ENCODE measurements at places on chromosomes 5 and 9. TPM values are rescaled to one million over a fixed set of nuclear protein-coding genes. Genes with fewer than 3 reads are reported as not detected.

SHB gene
- total RNA-seq, result 1.7 TPM

HAVCR2 gene
- 46.9 TPM for total RNA-seq

FYB1 gene
- 95.7 TPM for total RNA-seq

HRCT1 gene
- total RNA-seq, result not detected

OMD gene
- not detected for total RNA-seq

- no peak for ATAC-seq
These were observed 33.0 kb upstream of the NRG2 start for GRCh38 chr5:140076142-140076541.

- no peak for ATAC-seq
These were observed 706.7 kb upstream of the PTPRD start for GRCh38 chr9:11319538-11319937.

DNA sequence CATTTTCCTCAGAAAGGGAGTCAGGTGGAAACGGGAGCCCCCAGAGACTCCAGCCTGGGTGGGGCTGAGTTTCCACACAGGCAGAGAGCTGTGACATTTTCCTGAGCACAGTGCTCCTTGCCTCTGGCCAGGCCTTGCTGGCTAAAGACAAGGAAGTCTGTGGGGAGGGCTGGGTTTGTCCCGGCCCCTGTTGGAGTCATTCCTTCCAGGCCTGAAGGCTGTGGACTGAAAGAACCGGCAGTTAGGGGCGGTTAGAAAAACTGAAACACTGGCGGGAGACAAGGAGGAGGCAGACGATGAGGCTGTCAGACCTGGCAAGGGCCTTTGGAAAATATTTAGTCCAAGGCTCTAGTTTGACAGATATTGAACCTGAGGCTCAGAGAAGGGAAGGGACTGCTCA, 29.9 kb downstream of the COL15A1 start:
- ATAC-seq, result no peak

GRCh38 chr5:140267201-140267540, 35.7 kb downstream of the PFDN1 start:
- peak; percentile 18 for ATAC-seq

DNA sequence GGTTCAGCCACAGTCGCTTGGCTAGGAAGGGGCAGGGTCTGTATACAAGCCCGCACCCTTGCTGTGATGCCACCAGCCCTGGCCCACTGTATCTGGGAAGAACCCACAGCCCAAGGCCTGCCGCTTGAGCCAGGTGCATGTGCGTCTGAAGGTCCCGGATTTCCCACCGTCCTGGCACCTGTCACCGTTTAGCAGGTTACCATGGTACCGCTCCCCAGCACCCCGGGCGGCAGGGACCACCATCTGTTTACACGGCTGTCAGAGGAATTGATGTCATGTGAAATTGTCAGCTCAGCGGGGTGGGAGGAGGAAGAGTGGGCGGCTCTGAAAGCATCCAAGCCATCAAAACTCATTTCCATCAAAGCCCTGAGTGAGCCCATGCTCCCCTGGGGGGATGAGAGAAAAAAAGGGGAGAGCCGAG, 92.7 kb downstream of the HRH2 start:
- ATAC-seq, result no peak

DNA sequence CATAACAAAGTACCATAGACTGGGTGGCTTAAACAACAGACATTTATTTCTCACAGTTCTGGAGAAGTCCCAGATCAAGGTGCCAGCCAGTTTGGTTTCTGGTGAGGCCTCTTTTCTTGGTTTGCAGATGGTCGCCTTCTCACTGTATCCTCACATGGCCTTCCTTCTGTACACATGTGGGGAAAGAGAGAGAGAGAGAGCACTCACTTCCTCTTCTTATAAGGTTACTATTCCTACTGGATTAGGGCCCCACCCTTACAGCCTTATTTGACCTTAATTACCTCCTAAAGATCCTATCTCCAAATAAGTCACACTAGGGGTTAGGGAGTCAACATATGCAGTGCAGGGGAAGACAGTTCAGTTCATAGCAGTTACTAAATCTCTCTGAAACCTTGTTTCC, 205.6 kb upstream of the GDNF start:
- ATAC-seq, result no peak

DNA sequence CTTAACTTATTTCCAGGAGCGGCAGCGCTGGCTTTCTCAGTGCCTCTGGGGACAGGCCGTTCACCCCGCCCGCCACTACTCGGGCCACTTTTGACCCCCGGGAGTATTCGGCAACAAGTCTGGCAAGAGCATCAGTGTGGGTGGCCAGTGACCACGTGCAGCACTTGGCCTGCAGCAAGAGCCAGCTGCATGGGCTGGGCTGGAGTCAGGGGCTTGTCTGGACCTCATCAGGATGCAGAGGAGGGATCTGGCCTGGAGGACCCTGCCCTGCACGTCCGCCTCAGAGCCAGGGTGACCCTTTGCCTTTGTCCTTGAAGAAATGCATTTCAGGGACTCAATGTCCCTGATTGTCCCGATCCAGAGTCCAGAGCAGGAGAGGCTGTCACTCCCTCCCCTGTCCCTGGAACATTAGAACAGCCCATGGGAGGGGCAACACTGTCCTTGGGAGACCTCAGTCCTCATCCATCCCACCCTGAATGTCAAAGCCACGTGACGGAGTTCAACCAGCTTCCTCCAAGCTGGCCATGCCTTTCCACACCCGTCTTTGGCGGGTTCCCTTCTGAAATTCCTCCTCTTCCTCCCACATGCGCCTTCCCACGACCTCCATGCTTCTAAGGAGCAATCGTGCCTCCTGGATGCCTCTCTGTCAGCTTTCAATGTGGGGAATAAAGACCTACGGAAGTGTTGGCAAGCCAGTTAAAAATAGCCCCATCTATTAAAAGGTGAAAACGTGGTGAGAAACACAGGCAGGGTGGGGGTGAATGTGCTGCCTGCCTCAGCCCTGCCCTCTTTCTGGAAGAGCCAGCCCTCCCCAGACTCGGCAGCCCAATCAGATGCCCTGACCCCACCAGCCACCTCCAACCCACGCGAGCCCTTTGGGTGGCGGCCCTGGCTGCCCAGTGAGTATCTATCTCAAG, 99.0 kb downstream of the OLFM1 start:
- ATAC-seq, result no peak

GRCh38 chr5:5719292-5719691, 296.8 kb downstream of the ICE1 start:
- ATAC-seq, result no peak

- ATAC-seq, result peak; percentile 92
These were observed 6.3 kb downstream of the IGIP start for GRCh38 chr5:140131967-140132409.

GRCh38 chr9:131423171-131423581, 29.3 kb downstream of the PRRC2B start:
- ATAC-seq, result peak; percentile 67

GRCh38 chr9:88773627-88774244, 217.5 kb upstream of the S1PR3 start:
- ATAC-seq, result no peak

DNA sequence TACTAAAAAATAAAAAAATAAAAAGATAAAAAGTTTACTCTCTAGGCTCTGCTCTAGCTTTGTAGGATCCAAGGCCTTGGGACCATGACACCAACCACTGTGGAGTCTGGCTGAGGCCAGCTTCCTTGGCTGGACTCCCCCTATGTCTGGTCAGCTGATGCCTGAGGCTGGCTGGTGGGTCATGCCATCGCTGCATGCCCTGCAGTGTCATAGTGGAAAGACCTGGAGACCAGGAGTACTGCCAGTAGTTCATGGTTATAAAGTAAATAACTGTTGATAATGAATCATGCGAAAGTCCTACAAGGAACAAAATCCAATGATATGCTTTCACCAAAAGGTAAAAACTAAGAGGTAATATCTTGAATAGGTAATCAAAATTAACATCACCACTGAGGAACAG, 43.2 kb downstream of the GARNL3 start:
- ATAC-seq, result no peak

DNA sequence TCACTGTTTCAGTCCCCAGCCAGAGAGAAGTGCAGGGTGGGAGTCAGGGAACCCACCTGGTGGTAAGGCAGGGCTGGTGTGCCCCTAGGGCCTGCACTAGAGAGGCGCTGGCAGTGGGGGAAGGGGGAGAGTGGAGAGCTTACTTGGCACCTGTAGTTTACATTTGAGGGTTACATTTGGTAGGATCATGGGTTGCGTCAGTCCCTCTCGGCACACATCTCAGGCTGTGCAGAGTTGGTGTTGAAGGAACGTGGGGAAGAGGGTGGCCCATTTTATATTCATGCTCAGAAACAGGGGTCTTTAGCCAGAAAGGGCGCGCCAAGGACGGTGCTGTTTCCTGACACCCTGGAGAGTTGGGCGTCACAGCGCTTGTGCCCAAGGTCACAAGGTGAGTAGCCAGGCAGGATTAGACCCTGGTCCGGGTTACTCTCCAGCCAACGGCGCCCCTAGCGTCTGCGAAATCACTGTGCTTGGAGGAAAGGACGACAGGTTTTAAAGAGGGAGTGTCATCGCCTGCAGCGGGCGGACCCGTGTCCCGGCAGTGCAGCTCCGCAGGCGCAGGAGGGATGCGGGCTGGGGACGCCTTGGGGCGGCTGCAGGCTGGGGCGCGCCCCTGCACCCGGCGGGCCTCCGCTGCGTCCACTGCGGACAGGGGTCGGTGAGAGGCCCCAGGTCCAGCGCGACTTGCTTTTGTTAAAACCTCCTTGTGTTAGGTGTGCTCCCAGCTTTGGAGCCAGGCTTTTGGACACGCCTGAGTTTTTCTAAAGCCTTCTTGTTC, 272.6 kb downstream of the FANCC start:
- ATAC-seq, result no peak

DNA sequence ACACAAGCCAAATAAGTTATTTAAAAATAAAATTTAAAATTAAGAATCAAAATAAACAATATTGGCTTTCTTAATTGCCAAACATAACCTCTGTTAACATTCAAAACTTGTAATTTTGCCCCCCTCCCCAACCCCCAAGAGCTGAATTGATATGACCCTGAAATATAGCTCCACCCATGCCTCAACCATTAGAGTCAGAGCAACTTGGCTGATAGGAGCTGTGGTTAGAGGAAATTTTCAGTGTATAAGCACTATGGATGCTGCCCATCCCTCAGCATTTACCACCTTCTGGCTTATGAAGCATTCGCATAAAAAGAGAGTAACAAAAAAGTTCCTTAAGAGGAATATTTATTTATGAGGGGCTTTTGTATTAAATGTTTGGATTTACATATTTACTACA, 6.1 kb downstream of the POC5 start:
- no peak for ATAC-seq

DNA sequence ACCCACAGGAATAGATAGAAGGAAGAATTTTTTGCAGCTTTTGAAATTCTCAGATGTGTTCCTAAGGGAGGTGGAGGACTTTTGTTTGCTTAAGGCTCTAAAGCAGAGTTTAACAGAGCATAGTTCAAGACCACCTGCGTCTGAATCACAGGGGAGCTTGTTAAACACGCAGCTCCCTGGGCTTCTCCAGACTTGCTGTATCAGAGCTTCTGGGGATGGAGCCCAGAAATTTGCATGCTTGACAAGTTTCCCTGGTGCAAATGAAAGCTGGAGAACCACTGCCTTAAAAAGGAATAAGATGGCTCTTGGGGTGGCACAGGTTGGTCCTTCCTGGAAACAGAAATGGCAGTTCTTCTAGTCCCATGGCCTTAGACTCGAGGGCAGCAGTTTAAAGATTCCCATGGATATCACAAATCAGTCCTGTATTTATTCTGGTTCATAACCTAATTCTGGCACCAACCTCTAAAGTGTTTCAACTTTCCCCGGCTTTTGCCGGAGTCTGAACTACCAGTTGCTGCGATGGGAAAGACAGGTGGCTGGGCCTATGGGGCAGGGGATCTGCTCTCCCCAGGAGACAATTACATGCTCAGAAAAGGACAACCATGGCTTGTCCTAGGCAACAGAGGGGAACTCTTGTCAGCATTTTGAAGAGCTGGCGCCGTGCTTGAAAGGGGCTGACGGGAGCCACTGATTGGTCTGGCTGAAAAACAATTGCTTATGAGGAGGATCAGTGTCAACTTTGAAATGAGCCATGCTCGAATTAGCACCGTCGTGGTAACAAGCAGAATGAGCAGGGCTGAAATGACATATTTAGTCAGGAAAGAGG, 599.6 kb downstream of the CCDC171 start:
- no peak for ATAC-seq

- ATAC-seq, result peak; percentile 28
These were observed 715 bp downstream of the RC3H2 start for GRCh38 chr9:122904466-122904822.

DNA sequence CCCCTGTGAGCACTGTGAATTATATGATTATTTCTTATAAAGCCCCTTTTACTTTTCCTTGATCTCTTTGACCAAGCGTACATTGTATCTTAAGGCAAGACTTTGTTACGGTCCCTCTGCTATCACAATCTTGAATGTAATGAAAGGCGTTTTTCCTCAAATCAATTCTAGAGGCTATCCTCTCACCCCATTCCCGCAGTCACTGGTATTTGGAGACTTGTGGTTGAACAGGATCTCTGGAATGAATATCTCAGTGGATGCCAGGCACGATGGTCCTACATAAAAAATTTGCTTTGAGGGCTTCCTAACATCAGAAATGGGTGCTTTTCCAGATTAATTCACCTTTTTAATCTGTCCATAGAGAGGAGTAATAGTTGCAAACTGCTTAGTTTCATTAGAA, 151.4 kb upstream of the PAPPA start:
- no peak for ATAC-seq

- ATAC-seq, result no peak
These were observed 202.1 kb upstream of the WWC1 start for GRCh38 chr5:168089201-168089887.

GRCh38 chr5:28548856-28549255, 1510.5 kb upstream of the CDH9 start:
- ATAC-seq, result no peak

DNA sequence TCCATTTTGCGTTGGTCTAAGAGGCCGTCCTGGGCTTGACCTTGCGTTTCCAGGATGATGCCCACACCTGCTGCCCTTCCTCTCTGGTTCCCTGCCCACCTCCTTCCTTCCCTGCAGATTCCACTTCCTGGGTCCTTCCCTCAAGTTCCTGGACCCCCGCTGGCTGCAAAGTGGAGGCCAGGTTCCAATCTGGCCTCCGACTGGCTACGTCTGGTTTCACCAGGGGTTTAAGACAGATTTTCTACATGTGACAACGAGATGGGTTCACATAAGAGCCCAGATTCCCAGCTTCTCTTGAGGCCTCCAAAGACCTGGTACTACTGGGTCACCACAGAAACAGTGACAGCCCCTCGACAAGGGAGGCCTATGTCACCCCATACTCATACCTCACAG, 2.1 kb downstream of the MGAT4B start:
- ATAC-seq, result no peak

DNA sequence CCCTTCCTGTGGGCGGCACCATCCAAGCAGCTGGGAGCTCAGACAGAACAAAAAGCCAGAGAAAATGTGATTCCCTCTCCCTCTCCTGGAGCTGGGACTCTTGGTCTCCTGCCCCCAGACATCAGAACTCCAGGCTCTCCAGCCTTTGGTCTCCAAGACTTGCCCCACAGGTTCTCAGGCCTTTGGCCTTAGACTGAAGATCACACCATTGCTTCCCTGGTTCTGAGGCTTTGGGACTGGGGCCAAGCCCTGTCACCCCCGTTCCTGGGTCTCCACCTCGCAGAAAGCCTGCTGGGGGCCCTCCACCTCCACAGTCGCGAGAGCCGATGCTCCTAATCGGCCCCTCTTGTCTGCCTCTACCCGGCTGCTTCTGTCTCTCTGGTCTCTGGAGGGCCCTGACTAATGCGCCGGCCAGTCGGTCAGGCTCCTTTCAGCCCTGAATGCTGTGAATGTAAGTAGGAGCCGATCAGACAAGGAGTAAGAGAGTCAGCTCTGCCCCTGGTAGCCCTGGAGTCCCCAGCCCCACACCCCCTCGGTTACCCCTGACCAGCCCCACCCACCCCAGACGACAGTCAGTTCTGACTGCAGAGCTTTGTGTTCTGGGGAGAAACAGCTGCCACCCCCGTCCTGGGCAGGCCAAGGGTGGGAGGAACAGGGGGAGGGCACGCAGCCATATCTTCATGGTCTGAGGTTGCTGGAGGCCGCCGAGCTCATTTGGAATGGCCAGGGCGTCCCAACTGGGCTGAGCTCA, 57.5 kb downstream of the VAV2 start:
- ATAC-seq, result no peak
